ENCODE measurements at places on chromosomes 11 and 22.

GRCh38 chr11:63427971-63428508 is 58.5 kb downstream of the SLC22A9 start:
- DNase-seq = no peak

- DNase-seq = no peak
Measured at GRCh38 chr11:17405232-17406005, 17.0 kb upstream of the KCNJ11 start.

DNA sequence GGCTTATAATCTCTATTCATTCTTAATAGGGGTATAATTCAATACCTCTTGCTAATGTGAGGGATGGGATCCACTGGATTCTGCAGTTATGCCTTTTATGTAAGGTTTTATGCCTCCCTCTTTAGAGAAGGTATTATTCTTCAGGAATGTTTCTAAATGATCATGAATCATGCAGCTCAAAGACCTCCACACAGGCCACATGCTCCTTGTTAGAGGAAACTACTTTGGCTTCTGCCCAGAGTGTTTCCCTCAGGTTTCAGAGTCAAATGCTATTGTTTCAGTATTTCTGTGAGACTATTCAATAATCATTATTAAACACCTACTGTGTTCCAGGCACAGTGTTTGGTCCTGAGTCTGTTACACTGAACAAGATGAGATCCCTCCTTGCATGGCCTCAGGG is 115.9 kb downstream of the RAB38 start:
- DNase-seq = no peak

GRCh38 chr11:133160754-133161153 is 371.5 kb downstream of the OPCML start:
- no peak for DNase-seq

- no peak for DNase-seq
Measured at GRCh38 chr11:121141066-121141465, 40.0 kb downstream of the TECTA start.

GRCh38 chr11:65431451-65432099 is 9.0 kb downstream of the NEAT1 start:
- no peak for DNase-seq

DNA sequence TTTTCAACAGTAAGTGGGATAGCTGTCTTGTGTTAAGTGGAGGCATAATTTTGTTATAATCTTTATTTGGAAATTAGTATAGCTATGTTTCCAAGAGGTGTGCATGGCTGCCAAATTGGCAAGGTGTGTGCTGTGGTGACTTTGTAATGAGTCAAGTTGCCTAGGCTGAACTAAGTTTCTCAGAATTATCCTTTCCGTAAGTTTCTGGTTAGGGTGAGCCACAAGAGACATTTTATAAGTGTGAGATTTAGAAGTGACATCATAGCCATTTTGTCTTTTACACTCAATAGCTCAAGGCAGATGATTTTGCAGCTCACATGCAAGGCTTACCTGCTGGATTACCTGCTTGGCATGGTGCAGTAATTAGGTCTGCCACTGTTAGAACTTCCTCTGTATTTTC is 90.3 kb downstream of the C11orf87 start:
- DNase-seq = no peak

GRCh38 chr11:79456501-79456900 is 15.7 kb upstream of the TENM4 start:
- no peak for DNase-seq

- DNase-seq = no peak
Measured at GRCh38 chr11:109519253-109519652, 97.3 kb downstream of the C11orf87 start.

- DNase-seq = no peak
Measured at GRCh38 chr22:21623648-21623970, 6.2 kb downstream of the YDJC start.

DNA sequence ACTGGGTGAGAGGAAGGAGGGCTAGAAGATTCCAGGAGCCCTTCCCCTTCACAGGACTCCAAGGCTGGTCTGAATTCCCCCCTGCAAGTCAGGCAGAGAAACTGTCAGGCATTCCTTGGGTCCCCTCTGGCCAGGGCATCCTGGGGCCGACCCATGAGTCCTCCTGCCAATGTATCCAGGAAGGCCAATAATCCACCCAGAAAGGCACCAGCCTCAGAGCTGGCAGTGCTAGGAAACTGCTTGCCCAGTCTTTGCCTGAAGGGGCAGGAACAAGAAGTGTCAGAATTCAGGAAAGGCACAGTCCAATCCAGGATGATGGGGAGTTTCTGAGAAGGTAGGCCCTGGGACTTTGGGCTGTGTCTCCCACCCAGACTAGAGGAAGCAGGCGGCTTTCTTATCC is 41.0 kb downstream of the BUD13 start:
- no peak for DNase-seq

DNA sequence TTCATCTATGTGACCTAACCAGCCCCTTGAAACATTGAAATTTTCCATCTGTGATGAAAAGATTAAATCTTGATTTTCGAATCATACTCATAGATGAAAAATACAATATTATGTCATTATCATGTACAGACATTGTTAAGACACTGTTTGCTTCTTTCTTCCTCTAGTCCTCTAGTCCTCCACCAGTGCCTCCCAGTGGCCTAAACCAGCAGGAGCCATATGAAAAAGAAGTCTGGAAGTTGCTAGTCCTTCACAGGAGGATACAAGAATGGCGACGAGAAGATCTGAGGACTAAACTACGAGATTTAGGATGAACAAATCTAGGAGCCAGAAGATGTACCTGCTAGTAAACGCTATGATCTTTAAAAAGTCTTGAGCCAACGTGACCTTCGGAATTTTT is 134.1 kb downstream of the SLC17A6 start:
- no peak for DNase-seq

DNA sequence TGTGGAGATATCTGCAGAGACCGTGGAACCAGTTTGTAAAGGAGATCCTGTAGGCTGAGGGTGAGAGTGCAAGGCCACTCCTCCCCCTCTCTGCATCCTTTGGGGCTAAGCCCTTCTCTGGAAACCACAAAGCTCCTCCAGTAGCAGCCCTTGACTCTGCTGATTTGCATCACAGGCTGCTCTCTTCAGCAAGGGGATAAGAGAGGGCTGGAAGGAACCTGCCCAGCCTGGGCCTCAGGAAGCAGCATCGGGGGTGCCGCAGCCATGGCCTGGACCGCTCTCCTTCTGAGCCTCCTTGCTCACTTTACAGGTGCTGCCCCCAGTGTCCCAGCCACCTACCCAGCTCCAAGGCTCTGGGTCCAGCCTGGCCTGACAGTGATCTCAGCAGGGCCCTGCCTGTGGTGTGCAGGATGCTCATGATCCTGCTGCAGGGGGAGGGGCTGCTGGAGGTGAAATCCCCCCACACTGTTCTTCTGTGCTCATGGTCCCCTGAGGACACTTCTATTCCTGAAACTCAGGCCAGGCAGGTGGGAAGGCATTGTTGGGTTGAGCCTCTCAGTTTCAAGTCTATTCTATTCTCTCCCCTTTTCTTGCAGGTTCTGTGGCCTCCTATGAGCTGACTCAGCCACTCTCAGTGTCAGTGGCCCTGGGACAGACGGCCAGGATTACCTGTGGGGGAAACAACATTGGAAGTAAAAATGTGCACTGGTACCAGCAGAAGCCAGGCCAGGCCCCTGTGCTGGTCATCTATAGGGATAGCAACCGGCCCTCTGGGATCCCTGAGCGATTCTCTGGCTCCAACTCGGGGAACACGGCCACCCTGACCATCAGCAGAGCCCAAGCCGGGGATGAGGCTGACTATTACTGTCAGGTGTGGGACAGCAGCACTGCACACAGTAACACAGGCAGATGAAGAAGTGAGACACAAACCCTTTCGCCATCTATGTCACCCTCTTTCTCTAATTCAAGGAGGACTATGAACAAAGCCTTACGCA is 68.5 kb upstream of the IGLL5 start:
- DNase-seq = no peak

- DNase-seq = no peak
Measured at GRCh38 chr11:36061471-36061870, 117.6 kb downstream of the LDLRAD3 start.

GRCh38 chr22:19107730-19108074 is 14.5 kb downstream of the DGCR2 start:
- DNase-seq = no peak

GRCh38 chr22:49965091-49966040 is 4.8 kb downstream of the PIM3 start:
- no peak for DNase-seq

GRCh38 chr22:22821340-22821739 is 66.3 kb upstream of the IGLL5 start:
- DNase-seq = no peak

DNA sequence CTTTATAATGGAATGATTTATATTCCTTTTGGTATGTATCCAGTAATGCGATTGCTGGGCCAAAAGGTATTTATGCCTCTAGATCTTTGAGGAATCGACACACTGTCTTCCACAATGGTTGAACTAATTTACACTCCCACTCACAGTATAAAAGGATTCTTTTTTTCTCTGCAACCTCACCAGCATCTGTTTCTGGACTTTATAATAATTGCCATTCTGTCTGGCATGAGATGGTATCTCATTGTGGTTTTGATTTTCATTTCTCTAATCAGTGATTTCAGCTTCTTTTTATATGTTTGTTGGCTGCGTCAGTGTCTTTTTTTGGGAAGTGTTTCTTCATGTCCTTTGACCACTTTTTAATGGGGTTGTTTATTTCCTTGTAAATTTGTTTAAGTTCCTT is 679.3 kb downstream of the JRKL start:
- no peak for DNase-seq

DNA sequence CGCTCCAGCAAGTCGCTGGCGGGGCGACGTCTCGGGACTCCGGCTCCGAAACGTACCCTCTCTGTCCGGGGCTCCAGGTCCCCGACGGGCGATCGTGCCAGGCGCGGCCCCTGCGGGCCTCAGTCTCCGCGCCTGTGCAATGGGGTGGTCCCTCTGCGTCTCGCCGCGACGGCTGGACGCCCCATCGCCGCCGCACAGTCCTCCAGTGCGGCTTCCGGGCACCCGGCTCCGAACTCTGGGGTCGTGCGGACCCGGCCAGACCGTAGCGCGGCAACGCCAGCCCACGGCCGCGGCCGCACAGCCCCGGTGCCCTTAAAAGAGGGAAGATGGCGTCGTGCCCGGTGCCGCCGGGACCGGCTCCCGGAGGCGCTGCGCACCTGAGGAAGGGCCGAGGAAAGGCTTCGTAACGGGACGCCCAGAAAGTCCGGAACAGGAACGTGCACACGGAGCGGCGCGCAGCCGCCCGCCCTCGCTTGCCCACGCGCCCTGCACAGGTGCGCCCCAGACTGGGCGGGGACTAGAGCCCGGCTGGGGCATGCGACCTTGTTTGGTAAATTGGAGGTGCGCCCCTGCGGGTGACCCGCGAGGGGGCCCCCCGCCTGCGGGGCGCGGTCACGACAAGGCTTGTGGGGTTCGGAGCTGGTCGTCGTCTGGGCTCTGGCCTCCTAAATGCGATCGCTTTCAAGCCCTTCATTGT is 525 bp downstream of the BIK start:
- DNase-seq = no peak

- no peak for DNase-seq
Measured at GRCh38 chr11:87859636-87860035, 315.6 kb downstream of the RAB38 start.

GRCh38 chr22:34160141-34160783 is 240.0 kb upstream of the LARGE1 start:
- DNase-seq = no peak

DNA sequence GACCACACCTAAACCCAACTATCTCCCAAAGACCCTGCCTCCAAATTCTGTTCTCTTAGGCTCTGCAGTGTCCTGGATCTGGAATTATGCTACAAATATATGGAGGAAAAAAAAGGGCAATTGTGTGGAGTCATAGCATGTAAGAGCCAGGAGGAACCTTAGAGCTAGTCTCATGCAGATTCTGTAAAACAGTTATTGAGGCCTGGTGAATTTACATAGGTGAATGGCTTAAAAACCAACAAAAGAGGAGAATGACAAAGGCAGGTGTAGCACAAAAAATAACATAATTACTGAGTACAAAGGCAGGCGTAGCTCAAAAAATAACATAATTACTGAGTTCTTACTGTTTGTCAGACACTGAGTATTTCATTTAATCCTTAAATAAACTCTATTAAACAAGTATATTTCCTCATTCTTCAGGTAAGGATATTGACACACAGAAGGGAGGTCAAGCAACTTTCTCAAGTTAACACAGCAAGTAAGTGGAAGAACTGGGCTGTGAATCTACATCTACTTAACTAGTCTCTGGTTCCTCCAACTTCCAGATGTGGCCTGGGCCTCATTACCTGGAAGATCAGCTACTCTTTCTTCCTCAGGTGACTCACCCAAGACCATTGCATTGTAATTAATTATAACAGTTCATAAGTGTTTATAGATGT is 938.9 kb upstream of the TENM4 start:
- no peak for DNase-seq

DNA sequence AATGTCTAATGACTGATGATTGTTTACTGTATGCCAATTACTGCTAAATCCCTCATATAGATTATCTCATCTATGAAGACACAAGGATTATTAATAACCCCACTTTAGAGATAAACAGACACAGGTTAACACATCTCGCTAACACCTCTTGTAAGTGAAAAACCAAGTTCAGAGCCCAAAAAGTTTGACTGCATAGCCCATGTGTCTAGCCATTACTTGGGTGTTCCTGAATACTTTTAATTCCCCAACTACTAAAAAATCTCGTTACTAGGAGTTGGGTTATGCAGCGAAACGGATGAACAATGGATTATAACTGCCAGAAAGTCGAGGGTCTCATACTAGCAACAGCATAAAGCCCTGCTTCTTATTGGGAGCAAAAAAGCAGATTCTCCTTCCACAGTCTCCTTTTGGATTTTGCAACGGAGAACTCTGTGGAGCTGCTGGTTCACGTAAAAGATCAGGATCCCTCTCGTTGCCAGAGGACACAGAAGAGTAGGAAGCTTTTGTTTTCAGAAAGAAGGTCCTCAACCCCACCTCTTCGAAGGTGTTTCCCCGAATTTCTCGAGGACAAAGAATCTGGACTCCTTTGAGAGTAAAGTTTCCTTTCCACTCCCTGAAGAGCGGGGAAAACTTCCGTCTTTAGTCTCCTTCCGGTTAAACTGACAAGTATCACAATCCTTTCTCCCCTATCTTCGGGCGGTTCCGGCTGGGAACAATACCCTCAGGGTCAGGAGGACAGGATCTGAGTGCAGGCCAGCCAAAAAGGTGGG is 979 bp downstream of the ZBED5 start:
- DNase-seq = no peak
